ENCODE measurements at places on chromosomes 6 and 20. TPM values are rescaled to one million over a fixed set of nuclear protein-coding genes. Genes with fewer than 3 reads are reported as not detected.

CCM2L gene
- 8.4 TPM for total RNA-seq

ESR1 gene
- 0.20 TPM for total RNA-seq

GRCh38 chr6:44221291-44221960 lies 2.0 kb upstream of the SLC29A1 start:
- no peak for DNase-seq

DNA sequence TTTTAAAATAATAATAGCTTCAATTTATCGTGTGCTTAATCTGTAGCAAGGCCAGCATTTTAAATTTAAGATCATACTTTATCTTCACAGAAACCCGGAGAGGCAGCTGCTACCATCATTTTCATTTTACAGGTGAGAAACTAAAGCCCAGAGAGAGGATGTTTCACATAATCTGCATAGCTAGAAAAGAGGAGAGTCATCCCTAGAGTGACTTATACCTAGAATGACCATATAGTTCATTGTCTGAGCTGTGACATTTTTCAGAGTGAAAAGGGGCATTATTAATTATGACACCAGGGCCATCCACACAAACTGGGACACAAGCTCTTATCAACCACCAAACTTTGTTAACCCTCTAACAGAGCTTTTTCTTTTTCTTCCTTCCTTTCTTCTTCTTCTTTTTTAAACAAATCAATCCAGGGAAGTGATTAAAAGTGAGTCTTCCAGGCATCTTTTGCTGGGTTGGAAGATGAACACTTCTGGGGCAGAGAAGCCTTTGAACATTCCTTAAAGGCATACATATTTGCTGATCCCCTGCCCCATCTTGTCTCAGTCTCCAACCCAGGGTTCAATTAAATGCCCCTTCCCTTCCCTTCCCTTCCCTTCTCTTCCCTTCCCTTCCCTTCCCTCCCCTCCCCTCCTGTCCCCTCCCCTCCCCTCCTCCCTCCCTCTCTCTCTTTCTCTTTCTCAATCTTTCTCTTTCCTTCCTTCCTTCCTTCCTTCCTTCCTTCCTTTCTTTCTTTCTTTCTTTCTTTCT lies 272.5 kb upstream of the JAG1 start:
- no peak for DNase-seq

DNA sequence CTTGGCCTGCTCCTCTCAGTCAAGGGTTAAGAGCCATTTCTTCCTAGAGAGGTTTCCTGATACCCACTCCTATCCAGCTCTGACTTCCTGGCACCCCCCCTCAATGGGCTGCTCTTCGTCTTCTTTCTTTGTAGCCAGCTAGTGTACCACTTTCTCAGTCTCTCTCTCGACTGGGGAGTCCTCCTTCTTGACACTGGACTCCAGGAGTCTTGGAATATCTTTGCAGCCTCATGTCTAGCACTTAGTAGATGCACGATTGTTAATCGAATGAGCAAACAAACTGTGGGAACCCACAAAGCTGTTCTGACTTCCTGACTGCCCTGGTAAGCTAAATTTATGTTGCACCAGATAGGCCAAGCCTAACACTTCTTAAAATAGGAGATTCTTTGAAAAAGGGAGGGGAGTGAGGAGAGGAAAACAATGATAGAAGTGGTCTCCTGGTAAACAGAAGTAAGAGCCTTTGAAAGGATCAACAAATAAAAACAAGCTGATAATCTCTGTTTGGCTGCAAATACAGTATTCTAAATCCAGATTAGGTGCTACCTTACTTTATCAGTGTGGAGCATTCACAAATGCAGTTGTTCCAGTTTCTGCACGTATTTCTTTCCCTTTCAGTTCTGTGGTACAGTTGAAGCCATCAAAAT lies 160.1 kb upstream of the CITED2 start:
- no peak for DNase-seq

- DNase-seq = no peak
These were observed 87.7 kb downstream of the THEMIS start for GRCh38 chr6:127812985-127813698.

- DNase-seq = no peak
These were observed 15.2 kb downstream of the CDH22 start for GRCh38 chr20:46293084-46293483.
